ENCODE measurements at places on chromosomes 12 and 14. TPM values are rescaled to one million over a fixed set of nuclear protein-coding genes. Genes with fewer than 3 reads are reported as not detected.
A peak's percentile ranks its signal among the peaks of the same experiment; 100 is the strongest.

GRCh38 chr14:68506645-68507419 is 286.0 kb downstream of the ZFP36L1 start:
- no peak for DNase-seq

- DNase-seq: peak; percentile 84
These were observed 32.6 kb downstream of the PAPLN start for GRCh38 chr14:73269729-73270531.

GRCh38 chr14:101235335-101236103 is 325.8 kb upstream of the DIO3 start:
- DNase-seq: no peak

Gene REP15
- 3.6 TPM for total RNA-seq

- no peak for DNase-seq
These were observed 14.3 kb downstream of the CHGA start for GRCh38 chr14:92937051-92937937.

Gene SERPINA10
- total RNA-seq: not detected

DNA sequence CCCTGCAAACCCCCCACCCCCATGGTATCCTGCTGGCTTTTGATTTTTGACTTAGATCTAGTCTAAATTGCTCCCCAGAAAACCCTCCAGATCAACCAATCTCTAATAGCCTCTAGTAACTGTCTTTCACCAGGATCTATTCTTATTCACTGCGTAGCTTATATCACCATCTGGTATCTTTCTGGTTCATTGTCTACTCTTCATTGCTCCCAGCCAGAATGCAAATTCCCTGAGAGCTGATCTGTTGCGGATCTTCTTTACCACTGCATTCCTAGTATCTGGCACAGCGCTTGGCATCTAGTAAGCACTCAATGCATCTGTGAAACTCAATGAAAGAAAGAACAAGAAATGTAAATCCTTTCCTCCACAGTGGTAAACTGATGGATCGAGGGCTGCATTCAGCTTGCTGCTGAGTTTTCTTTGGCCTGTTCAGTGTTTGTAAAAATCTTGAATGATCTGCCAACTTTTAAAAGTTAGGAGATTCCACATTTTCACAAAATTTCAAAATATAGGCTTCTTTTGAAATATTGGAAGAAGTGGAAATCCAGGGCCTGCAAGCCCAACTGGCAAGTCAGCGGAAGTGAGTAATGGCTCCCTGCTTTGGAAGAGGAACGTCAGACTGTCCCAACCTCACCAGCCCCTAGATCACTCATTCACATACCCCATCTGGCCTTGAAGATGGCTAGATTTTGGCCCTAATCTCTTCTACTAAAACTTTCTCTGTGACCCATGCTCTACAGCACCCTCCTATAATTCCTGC is 274.2 kb downstream of the SSPN start:
- no peak for DNase-seq
